CD8-positive, alpha-beta memory T cell (primary cell): ENCODE measurements at places on chromosomes 4 and X. TPM values are rescaled to one million over a fixed set of nuclear protein-coding genes. Genes with fewer than 3 reads are reported as not detected.

Gene SSX4B
- total RNA-seq: not detected

Gene EMCN
- not detected for total RNA-seq

Gene ARSD
- total RNA-seq: 2.2 TPM

Gene F11
- not detected for total RNA-seq

Gene ELOVL6
- 4.3 TPM for total RNA-seq

Gene TCEAL6
- not detected for total RNA-seq

Gene ZCCHC4
- 14.1 TPM for total RNA-seq

Gene UGT2B7
- total RNA-seq: not detected

Gene TXK
- 6.4 TPM for total RNA-seq

Gene CXorf38
- total RNA-seq: 16.7 TPM

Gene SLC39A8
- 82.0 TPM for total RNA-seq

Gene MAGEC2
- not detected for total RNA-seq

Gene DUX4
- not detected for total RNA-seq

Gene PAGE1
- total RNA-seq: not detected

Gene NOX1
- total RNA-seq: not detected

Gene UCP1
- not detected for total RNA-seq

Gene CHIC1
- total RNA-seq: 8.9 TPM

Gene AWAT2
- total RNA-seq: not detected

Gene ASIC5
- not detected for total RNA-seq

Gene ELF4
- 23.8 TPM for total RNA-seq

Gene ARX
- not detected for total RNA-seq

Gene SOX3
- not detected for total RNA-seq

Gene PABPC4L
- total RNA-seq: not detected

Gene PWWP3B
- not detected for total RNA-seq

Gene ODAPH
- not detected for total RNA-seq

Gene GPR34
- total RNA-seq: 1.5 TPM

Gene ERAS
- 0.18 TPM for total RNA-seq

Gene CPE
- not detected for total RNA-seq

Gene IBSP
- total RNA-seq: not detected

Gene UGT2B28
- not detected for total RNA-seq

Gene PPM1K
- 38.2 TPM for total RNA-seq

Gene XK
- 0.27 TPM for total RNA-seq

Gene TMEM156
- total RNA-seq: 7.3 TPM

Gene HS6ST2
- total RNA-seq: 0.09 TPM

Gene VCX3A
- total RNA-seq: not detected

Gene SPANXN3
- not detected for total RNA-seq

Gene NXF2B
- not detected for total RNA-seq

Gene ARAF
- total RNA-seq: 85.0 TPM

Gene MTMR8
- 4.7 TPM for total RNA-seq

Gene CLTRN
- total RNA-seq: 0.61 TPM

Gene SHROOM2
- total RNA-seq: not detected

Gene GPC3
- not detected for total RNA-seq

Gene CPZ
- not detected for total RNA-seq

Gene MEPE
- not detected for total RNA-seq

Gene OTUD6A
- total RNA-seq: not detected

Gene LDOC1
- total RNA-seq: 1.4 TPM

Gene CYSLTR1
- 0.31 TPM for total RNA-seq

Gene ZNF185
- total RNA-seq: 0.82 TPM

Gene SCML2
- total RNA-seq: 2.8 TPM
